Activated effector memory CD4-positive, alpha-beta T cell treated with Interleukin-2 at 50 U/mL for 16 hours (primary cell): ENCODE measurements at places on chromosomes 11 and 22.

- DNase-seq = no peak
Measured at GRCh38 chr11:2431395-2431794, 12.9 kb downstream of the TRPM5 start.

GRCh38 chr22:20106849-20107237 lies 9.1 kb upstream of the RANBP1 start:
- no peak for DNase-seq

GRCh38 chr22:29096736-29097669 lies 24.2 kb downstream of the KREMEN1 start:
- no peak for DNase-seq

- no peak for DNase-seq
Measured at GRCh38 chr22:43745783-43746356, 66.2 kb downstream of the EFCAB6 start.

- no peak for DNase-seq
Measured at GRCh38 chr11:2748814-2749554, 49.2 kb upstream of the KCNQ1OT1 start.
